ENCODE measurements at places on chromosomes 5 and 9.

DNA sequence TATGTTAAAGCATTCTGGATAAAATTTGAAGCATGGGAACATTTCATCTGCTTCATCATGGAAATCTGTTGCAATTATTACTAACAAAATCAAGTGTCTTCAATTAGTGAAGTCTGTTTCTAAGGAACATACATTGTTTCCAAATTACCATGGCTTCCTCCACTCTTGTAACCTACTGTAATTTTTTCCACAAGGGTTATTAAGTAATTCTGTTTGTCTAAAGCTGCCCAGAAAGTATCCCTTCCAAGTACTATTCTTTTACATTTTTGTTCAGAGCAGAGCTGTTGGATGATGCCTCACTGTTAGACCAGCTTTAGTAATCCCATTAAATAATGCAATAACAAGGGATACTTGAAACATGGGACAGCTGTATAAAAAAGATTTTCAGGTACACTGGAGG, 483.5 kb upstream of the CD180 start:
- DNase-seq: no peak

- DNase-seq: no peak
These were observed 1.5 kb downstream of the GAS1 start for GRCh38 chr9:86945728-86946200.

DNA sequence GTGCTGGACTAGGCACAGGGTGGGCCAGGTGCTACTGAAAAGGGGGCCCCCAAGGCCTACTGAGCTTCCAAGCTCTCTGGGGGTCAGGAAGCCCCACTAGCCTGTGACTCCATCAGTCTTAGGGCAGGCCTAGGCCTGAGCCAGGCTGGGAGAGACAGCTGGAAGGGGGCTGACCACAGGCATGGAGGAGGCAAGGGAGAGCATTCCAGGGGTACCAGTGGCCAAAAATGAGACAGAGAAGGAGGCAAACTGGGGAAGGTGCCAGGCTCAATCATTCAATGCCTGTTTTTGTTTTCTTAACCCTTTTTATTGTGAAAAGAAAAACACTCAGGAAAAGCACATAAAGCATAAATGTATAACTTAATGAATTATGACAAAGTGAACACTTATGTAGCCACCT, 26.2 kb upstream of the TCF7 start:
- no peak for DNase-seq

DNA sequence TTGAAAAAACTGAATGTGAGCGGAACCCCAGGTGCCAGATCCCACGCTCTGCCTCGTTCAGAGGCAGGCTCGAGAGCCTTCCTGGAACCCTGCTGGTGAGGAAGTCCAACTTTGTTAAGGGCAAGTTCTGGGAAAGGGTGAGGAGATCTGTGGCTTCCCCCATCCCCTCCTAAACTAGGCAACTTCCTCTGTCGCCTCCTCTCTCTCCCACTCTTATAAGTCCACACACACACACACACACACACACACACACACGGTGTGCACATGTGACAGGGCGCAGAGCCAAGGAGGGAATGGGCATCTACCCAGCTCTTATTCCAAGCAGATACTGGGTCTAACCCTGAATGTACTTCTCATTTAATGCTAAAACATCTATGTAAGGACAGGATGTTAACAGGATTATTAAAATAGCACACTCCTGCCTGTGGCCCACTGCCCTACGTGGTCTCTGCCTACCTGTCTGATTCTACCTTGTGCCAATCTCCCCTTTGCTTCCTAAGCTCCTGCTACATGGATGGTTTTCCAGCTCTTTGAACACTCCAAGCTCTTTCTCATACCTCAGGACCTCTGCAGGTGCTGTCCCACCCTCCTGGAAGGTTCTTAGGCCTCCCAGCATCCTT, 72.4 kb upstream of the FBXW11 start:
- DNase-seq: no peak

- DNase-seq: no peak
These were observed 96.4 kb downstream of the RFK start for GRCh38 chr9:76297721-76298239.

DNA sequence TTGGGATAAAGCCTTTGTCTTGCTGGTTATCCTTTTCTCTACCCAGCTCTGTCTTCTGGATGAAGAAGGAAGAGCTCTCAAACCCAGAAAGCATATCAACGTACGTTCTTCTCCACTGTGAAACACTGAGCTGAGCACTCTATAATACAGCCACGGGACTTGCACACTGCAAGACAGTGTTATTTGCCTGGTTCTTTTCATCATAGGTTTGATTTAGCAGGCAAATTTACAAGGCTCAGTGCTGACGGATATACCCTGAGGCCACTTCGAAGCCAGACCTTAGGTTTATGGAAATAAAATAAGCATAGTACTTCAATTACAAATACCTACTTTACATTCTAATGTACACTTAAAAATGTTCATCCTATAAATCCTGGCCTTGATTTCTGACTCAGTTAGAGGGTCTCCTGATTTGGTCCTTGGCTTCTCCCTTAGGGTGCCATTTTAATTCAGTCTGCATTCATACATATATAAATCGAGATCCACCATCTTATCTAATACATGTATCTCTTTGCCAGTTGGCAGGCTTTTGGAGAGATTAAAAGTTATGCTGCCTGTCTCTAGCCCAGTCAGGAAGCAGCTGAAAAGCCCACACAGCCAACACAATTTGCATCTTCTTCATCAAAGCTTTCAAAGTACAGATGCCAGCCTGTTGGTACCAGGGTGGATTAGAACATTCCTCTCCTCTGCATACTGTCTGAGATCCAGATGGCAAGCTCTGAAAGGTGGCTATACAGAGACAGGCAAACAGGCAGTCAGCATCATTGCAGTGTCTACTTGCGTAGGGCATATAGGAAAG, 194.4 kb downstream of the DEPDC1B start:
- no peak for DNase-seq

- DNase-seq: no peak
These were observed 32.3 kb downstream of the UBQLN1 start for GRCh38 chr9:83675466-83675865.

DNA sequence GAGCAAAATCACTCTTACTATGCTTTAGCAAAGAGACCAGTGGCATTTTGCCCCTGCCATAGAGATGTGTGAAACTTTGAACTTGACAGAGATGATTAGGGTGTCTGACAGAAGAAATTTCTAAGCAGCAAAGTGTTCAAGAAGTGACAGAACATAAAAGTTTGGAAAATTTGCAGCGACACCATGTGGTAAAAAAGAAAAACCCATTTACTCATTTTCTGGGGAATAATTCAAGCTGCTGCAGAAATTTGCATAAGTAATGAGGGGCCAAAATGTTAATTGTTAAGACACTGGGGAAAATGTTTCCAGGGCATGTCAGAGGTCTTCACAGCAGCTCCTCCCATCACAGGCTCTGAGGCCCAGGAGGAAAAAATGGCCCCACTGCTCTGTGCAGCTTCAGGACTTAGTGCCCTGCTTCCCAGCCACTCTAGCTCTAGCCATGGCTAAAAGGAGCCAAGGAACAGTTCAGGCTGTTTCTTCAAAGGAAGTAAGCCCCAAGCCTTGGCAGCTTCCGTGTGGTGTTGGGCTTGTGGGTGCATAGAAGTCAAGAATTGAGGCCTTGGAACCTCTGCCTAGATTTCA, 6.1 kb upstream of the AP3B1 start:
- DNase-seq: no peak

DNA sequence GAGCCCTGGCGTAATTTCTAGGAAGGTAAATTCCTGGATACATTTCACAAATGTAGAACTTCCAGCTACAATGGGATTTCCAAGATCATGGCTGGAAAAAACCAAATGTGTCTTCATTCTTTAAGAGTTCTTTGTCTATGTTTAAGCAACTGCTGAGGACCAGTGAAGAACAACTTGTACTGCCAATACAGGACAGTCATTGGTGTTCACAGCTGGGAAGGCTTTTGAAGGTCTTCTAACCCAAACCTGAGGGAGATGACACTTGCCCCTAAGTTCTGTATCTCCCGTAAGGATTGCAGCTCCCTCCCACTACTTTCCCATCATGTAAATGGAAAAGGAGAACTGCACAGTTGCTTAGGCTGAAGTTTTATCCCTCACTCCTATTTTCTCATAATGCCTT, 28.4 kb downstream of the TMEM167A start:
- no peak for DNase-seq

GRCh38 chr5:36875051-36875789, 1.3 kb upstream of the NIPBL start:
- DNase-seq: no peak

DNA sequence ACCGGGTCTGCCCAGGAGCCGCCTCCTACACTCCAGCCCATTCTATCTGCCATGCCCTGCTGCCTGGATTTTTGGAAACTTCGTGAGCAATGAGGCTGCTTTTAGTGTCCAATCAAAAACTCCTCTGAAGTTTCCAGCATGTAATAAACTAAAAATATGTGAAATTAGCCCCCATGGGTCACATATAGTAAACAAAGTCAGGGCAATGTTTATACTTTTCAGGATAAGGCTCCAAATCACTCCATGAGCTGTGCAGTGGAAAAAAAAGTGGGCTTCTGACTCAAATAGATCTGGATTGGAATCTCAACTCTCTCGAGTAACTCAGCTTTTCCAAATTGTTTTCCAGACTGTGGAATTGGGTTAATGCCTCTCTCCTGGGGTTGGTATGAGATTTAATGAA, 68.2 kb downstream of the PIK3R1 start:
- no peak for DNase-seq

GRCh38 chr9:15416880-15417279, 5.8 kb upstream of the SNAPC3 start:
- DNase-seq: no peak

DNA sequence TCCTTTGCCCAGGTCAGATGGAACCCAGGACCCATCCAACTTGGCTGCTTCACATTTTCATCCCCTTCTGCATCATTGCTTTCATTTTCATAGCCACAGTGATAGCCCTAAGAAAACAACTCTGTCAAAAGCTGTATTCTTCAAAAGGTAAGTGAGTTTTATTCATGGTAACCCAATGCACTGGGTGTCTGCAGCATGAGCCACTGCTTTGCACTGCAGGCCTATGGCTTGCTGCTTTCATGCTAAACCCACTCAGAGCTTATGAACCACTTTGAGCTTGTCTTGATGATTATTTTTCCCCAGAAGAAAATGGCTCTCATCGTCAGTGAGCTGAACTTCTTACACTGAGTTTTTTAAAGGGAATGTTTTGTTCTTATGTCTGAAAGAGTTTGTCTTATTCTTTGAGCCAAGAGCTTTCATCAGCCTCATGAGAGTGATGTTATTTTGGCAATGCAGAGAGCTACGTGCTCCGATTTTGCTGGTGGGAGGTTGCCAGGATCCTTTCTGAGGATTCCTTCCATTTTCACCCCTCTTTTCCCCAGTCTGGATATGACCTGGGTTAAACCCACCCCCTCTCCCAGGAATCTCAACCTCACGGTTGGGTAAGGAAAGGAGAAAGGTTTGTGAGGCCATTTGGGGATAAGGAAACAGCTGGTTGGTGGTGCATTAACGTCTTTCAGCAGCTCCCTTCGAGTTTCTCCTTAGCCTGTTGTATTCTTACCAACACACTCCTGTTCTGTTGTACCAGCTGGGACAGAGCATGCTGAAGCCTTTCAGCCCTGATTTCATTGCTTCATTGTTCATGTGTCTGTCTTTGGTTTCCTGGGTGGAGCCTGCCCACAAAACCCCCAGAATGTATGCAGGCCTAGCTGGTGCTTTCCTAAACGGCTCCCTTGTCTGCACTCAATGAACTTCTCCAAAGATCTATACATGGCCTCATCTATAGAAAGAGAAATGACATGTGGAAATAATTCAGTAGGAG, 47.6 kb downstream of the PDCD1LG2 start:
- DNase-seq: peak; percentile 8

- DNase-seq: no peak
These were observed 98.4 kb upstream of the HAND1 start for GRCh38 chr5:154576429-154576806.

DNA sequence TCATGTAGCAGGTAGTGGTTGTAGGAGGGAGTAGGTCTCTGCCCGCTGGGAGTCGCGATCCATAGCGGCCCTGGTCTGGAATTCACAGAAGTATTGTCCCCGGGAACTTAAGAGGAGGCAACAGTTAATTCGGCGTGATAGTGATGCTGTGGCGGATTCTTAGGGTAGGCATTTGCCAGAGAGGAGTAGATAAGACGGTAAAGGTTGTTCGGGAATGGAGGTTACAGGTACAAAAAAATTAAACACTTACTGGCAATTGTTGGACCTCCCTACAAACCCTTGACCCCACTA, 679 bp downstream of the SMC5 start:
- DNase-seq: no peak

DNA sequence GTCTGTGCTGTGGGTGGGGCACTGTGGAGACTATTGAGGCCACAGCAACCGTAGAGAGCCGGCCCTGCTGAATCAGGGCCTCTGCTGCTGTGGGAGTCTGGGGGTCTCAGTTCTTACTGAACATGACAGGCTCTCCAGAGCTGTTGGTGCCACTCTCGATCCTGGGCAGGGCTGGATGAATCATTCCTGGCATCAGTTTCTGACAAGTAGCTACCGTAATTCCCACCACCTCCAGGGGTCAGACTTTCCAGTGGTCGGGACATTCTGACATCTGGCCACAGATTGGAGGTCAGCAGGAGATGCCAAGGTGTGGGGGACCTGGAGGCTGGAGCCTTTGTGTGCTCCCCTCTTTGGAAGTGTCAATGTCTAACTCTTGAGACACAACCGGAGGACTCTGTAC, 188.4 kb downstream of the IRX2 start:
- DNase-seq: no peak

DNA sequence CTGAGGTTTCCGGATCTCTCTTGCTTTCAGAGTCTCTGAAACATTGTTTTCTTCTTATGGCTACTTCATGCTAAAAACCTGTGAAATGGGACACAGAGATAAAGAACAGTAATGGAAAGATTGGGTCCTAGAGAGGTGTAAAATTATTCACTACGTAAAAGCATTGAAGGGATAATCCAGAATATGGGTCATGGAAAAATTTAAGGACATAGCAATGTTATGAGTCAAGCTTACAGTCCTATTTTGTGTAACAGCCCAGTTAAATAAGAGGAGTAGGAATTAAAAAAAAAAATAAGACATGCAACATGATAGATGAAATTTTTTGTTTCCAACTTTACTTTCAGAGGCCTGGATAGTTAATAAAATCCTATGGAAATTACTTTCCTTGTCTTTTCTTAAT, 61.9 kb upstream of the ELL2 start:
- DNase-seq: no peak

- no peak for DNase-seq
These were observed 61.3 kb upstream of the MOCS2 start for GRCh38 chr5:53170746-53171349.

GRCh38 chr5:40616781-40617180, 62.9 kb upstream of the PTGER4 start:
- DNase-seq: no peak

GRCh38 chr5:29051509-29051908, 2013.1 kb upstream of the CDH9 start:
- no peak for DNase-seq

- no peak for DNase-seq
These were observed 10.2 kb upstream of the ST8SIA4 start for GRCh38 chr5:100913298-100913697.
